ENCODE measurements at places on chromosomes 6 and 20. TPM values are rescaled to one million over a fixed set of nuclear protein-coding genes. Genes with fewer than 3 reads are reported as not detected.

GRCh38 chr6:16078064-16078463 is 50.8 kb upstream of the MYLIP start:
- DNase-seq = no peak

DNA sequence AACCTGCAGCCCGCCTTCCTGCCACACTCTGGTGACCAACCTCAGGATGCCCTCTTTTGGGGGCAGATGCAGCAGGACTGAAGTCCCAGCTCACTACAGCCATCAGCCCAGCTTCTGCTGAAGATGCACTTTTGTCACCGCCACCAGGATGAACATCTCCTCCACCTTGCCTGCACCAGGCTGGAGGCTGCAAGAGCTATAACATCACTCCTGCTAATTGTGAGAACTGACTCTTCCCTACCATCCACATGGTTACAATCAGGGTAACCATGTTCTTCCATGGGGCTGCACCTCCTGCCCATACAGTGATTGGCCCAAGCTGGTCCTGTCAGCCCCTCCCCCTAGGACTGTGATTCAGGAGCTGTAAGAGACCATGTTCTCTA is 2.0 kb upstream of the ACTL10 start:
- peak; percentile 48 for DNase-seq

GNAS-AS1 gene
- total RNA-seq = 1.9 TPM

CRYBG1 gene
- total RNA-seq = 12.9 TPM

TINAG gene
- not detected for total RNA-seq

DNA sequence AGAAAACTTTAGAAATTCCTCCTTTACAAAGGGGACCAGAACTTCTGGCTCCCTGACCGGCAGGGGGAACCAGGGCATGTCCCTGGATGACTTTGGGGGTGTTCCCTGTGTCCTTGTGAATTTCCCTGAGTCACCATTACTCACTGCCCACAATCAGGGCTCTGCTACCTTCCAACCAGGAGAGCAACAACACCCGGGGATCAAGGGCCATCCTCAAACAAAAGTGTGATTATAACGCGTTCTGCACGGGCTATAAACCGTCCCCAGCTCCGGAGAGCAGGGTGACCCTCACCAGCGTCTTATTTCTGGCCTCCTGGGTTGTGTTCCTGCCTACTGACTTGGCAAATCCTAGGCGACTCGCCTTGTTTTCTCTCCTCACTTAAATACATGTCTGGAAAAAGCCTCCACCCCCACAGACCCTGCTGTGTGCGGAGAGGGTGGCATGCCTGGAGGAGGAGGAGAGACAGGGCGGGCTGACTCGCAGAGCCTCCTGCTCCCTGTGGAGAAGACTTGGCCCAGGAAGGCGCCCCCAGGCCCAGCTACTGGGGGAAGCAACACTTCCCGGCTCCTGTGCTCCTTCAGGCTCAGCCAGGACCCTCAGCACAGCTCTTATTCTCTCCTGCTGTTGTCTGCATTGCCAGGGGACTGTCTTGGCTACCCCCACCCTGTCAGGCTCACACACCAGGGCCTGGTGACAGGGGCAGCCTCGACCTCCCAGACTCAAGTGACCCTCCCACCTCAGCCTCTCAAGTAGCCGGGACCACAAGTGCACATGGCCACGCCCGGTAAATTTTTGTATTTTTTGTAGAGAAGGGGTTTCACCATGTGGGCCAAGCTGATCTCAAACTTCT is 54.1 kb downstream of the FGD2 start:
- DNase-seq = peak; percentile 43

GRCh38 chr6:72564231-72564630 is 57.6 kb upstream of the KCNQ5 start:
- DNase-seq = no peak

- no peak for DNase-seq
These were observed 100.7 kb downstream of the RIN2 start for GRCh38 chr20:19858466-19859371.

SFTA2 gene
- total RNA-seq = not detected

DNA sequence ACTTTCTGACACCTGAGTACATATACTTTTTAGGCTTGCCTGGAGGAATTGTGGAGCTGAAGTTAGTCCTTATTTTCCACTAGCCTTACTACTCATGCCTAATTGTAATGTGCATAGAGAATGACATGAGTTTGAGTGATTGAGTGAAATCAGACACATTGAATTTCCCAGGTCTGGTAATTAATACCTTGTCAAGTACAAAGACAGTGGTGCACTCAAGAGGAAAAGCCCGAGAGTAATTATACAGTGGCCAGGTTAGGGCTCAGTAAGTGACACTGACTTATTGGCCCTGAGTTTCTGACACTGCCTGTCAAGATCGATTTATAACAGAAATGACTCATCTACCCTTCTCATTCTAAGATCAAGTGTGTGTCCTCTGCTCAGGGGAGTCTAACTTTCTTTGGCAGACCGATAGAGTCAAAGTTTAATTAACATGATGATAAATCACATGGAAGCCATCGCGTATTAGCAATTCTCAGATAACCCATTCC is 288.3 kb downstream of the TPBG start:
- DNase-seq = no peak

DNA sequence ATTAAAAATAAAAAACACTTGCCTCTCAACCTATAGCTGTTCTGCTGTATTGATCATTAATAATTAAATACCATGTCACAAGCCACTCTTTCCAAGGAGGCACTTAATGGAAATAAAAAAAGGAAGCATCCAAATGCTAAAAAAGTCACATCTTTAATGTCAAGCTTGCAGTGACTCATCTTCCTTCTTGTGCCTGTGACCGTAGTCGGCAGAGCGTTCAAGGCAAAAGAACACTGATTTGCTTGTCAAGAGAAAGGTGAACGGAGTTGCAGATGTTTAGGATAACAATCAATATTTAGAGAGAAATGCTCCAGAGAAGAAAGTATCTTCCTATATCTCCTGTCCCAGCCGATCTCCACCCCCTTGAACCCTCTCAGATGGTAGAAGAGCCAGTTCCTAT is 341.0 kb upstream of the OPRM1 start:
- DNase-seq = no peak

MMUT gene
- total RNA-seq = 15.2 TPM

DNA sequence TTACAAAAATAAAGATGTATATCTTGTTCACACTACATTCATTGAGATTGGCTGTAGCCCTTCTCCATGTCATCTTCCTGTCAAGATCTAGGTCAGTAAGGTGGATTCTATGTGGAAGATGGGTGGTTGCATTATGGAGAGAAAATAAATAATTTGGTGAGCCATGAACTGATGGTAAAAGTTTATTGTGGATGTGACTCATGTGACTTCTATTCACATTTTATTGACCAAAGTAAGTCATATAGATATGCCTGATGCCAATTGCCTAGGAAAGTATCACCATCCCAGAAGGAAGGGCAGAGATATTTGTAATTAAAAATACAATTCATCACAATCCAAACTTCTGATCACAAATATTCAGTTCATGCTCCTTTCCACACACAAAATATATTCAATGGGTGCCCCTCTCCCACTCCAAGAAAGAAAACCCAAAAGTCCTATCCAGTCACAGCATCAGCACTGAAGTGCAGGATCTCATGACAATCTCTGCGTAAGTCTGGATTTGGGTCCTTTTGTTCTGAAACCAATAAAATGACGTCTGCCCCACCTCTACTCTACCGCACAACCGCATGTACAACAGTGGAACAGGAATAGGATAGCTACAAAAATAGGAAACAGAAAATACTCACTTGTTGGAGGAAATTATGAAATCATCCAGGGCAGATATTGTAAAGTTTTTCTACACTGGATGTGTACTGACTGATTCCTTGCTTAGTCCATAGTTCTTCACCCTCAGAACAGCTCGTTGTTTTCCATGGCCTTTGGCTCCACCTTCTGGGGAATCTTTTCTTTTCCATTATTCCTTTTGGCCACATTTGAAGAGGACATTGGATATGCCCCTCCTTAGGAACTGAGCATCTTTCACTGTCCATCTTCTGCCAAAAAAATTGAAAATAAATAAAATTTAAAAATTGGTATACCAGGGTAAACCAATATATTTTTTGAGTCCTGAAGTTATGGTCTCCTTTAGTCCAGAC is 16.1 kb upstream of the SLC17A3 start:
- peak; percentile 33 for DNase-seq

PI16 gene
- total RNA-seq = 0.27 TPM

MCHR2 gene
- total RNA-seq = not detected

- DNase-seq = no peak
These were observed 166.0 kb upstream of the SCGN start for GRCh38 chr6:25485821-25486534.

CEP85L gene
- 31.9 TPM for total RNA-seq

ULBP2 gene
- 1.4 TPM for total RNA-seq

GRCh38 chr20:32509639-32510066 is 75.5 kb downstream of the NOL4L start:
- peak; percentile 82 for DNase-seq

BPIFA1 gene
- not detected for total RNA-seq
